ENCODE measurements at places on chromosomes 5 and 9.

DNA sequence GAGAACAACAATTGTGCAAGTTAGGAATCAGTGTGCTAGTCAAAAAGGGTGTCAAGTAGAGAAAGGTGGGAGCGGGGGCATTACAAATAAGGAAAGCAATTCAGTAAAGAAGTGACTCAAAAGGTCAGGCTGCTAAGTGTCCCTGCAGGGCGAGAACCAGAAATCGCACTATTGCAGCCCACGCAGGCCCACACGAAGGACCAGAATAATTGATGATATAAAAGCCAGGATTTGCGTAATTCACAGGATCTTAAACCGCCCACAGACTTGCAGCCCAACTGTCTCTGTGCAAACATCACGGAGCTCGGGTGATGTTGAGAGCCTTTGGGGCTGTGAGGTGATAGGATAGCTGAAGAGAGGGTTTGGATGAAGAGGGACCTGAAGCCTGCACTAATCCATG, 349.0 kb downstream of the BRINP1 start:
- DNase-seq, result no peak

GRCh38 chr9:22117511-22118384, 108.6 kb upstream of the CDKN2B start:
- DNase-seq, result no peak

DNA sequence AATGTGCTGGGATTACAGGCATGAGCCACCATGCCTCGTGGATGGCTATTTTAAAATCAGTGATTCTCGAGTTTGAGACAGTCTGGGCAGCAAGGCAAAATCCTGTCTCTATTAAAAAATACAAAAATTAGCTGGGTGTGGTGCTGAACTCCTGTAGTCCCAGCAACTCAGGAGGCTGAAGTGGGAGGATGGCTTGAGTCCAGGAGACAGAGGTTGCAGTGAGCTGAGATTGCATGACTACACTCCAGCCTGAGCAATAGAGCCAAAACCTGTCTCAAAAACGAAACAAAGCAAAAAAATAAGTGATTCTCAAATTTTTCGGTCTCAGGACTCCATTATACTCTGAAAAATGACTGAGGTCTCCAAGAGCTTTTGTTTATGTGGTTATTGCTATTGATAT, 47.9 kb upstream of the HSPA9 start:
- no peak for DNase-seq

- DNase-seq, result no peak
These were observed 11.4 kb upstream of the DUSP1 start for GRCh38 chr5:172782169-172783039.

DNA sequence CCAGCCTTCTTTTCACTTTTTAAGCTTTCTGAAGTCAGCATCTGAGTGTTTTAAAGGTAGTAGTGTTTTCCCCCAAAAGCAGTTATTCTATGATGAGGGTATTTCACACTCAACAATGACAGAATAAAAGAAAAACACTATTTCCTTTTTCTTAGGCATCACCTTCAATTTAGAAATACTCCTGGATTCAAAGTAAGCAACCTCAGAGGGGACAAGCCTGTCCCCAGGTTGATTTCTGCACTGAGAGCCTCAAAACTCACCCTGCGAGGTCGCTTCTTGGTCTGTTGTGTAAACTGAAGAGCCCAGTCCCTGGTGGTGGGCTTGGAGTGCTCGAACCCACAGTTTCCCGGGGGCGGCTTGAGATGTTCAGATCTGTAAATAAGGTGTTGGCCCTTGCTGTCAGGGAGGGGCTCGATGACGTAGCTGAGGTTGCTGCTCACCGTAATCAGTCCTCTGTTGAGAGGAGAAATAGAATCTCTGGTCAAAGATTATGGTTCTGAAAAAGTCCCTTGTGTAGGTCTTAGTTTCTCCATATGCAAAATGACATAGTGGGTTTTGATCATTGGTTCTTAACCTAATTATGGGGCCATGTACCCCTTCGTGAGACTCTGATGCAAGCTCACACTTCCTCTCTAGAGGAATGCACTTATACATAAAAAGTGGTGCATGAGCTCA, 55.9 kb downstream of the ADAM19 start:
- no peak for DNase-seq

- DNase-seq, result no peak
These were observed 696.5 kb upstream of the CDH9 start for GRCh38 chr5:27734838-27735237.

DNA sequence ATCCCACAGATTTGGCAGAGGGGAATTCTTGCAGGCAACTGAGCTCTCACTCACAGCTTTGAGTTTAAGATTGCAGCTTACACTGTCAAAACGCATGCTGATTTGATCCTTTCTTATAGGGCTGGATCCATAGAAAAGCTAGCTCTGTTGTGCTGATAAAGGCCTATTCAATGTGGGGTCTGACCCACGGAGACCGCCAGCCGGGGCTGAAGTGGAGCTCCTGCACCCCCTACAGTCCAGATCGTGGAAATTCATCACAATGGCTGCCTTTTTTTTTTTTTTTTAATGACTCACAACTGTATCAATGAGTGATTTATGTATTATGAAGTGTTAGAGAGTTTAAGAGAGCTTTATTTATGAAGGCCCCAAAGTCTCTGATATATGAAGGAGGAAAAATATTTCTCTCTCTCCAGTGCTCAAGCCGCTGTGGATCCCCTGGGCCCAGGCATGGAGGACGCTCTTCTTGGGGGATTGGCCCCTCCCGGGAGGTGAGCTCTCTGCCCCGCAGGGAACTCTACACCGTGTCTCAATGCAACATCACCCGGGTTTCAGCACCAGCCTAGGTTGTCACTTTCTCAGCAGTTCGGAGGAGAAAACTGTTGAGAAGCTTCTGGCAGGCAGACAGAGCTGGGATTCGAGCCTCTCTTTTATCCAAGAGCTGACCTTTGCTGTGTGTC, 700.2 kb downstream of the IRX1 start:
- no peak for DNase-seq

DNA sequence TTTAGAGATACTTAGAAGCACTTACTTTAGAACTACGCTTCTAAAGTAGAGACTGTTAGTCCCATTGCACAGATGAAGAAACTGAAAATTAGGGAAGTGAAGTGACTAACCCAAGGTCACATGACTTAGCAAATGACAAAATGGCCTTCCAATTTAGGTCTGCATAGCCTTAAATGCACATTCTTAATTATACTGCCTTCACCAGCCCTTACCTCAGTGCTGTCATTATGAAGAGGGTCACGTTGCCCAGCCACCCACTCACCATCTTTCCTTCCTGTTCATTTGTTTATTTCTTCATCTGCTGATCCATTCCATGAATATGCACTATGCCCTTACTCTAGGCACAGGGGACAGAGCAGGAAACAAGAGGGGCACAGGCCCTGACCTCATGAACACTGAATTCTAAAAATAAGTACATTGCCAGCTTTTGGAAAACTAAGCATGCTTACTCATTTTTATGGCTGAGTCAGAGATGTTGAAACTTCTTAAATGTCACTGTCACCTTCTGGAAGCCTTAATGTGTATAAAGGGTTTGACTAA, 8.6 kb downstream of the HAVCR2 start:
- DNase-seq, result peak; percentile 55

- DNase-seq, result no peak
These were observed 54.0 kb downstream of the FEM1C start for GRCh38 chr5:115490596-115490995.

- no peak for DNase-seq
These were observed 57.9 kb downstream of the TGFBR1 start for GRCh38 chr9:99162759-99163364.

- DNase-seq, result no peak
These were observed 6.2 kb upstream of the DNAJC18 start for GRCh38 chr5:139445325-139446170.

DNA sequence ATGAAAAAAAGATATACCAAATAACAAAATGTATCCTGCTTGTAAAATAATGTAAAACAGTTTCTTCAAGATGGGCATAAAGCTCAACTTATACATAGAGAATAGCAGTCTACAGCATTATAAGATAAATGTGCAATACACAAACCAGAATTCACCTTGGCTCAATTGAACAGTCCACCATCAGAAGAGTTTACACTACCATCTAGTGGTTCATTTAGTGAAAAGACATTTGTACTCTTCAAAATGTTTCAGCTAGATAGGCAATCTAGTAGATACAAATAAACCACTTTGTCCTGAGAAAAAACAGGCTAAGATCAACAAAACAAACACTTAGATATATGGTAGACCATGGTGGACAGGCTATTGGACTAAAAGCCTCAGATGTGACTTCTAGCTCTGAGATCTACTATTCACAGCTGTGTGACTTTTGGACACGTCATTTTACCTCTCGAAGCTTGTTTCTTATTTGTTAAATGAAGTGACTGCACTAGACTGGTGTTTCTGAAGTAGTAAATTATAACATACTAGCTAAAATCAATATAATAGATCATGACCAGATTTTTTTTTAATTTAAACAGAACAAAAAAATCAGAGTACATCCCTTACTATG, 22.1 kb upstream of the TPD52L3 start:
- no peak for DNase-seq

GRCh38 chr9:103757062-103757461, 337.0 kb upstream of the SMC2 start:
- DNase-seq, result no peak

- DNase-seq, result no peak
These were observed 45.4 kb downstream of the MFAP3 start for GRCh38 chr5:154084062-154084639.

DNA sequence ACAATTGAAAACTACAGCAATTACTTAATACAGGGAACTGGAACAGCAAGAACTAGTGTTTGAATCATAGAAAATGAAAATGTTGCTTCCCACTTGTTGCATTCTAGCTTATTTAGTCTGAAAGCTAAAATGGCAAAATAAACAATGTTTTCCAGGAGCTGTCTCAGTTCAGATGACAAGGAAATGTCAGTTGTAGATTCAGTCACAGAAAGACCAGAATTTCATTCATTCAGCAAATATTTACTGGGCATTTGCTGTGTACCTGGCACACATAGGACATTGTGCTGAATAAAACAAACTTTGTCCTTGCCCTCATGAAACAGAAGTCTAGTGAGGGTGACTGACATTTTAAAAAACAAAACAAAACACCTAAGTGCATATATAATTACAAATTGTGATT, 41.5 kb downstream of the GCNT4 start:
- DNase-seq, result no peak

DNA sequence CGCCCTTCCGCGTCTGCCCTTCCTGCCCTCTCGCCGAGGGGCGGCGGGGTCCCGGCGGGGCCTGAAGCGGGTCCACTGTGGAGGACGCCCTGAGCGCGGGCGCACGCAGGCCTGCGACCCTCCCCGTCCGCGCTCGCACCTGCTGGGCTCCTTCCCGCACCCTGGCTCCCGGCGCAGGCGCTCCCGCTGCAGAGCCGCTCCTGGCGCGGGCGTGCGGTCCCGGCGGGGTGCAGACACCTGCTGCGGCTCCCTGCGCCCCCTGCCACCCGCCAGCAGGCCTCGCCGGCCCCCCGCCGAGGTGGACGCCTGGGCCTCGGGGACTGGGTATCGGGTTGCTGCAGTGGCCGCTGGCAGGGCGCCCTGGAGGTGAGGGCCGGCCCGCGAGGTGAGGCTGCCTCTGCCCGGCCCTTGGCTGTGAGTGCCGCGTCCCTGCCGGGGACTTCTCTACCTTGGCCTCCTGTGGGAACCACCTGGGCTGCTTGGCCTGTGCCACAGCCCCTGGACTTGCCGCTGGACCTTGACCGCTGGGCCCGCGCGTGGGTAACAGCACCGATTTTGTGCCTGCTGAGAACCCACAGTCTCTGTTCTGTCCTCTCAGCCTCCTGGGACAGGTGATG, 627 bp downstream of the ARRDC1 start:
- peak; percentile 43 for DNase-seq

- DNase-seq, result no peak
These were observed 32.9 kb downstream of the FEM1C start for GRCh38 chr5:115511632-115512031.

GRCh38 chr5:12419075-12419474, 514.8 kb upstream of the CTNND2 start:
- no peak for DNase-seq

DNA sequence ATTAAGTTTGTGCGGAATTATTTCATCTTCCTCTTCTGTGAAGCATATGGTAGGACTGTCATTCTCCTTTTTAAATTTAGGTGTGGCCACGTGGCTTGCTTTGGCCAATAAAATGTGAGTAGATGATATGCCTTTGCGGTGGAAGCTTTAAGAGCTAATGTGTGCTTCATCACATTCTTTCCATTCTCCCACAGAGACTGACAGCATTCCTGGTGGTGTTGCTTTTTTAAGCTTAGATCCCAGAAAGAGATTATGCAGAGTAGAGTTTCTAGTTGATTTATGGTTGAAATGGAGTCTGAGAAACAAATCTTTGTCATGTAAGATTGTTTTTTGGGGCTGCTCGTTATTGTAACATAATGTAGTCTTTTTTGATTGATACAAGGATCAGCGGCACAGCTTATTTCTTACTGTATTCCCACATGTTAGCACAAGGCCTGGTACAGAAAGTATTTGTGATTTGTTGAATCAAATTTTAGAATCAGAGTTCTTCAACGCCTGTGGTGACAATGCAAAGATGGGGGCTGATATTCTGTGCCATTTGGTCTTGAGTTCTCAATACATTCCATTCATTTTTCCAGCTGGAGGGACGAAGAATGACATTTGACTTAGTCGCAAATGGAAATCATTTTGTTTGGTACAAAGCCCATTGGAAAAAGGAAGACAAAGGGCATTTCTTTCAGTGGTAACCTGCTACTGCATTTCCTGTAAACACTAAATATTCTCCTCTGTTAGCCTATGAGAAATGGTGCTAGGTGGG, 209.9 kb upstream of the VLDLR start:
- DNase-seq, result no peak

- peak; percentile 65 for DNase-seq
These were observed 33.3 kb upstream of the ABCA1 start for GRCh38 chr9:104961238-104961637.

- DNase-seq, result peak; percentile 37
These were observed 240.5 kb downstream of the HSPA4 start for GRCh38 chr5:133292300-133292699.

GRCh38 chr9:130407916-130408663, 36.7 kb upstream of the ASS1 start:
- no peak for DNase-seq

GRCh38 chr5:144142139-144142823, 28.2 kb downstream of the YIPF5 start:
- no peak for DNase-seq

GRCh38 chr5:68141494-68141893, 74.1 kb upstream of the PIK3R1 start:
- DNase-seq, result no peak

DNA sequence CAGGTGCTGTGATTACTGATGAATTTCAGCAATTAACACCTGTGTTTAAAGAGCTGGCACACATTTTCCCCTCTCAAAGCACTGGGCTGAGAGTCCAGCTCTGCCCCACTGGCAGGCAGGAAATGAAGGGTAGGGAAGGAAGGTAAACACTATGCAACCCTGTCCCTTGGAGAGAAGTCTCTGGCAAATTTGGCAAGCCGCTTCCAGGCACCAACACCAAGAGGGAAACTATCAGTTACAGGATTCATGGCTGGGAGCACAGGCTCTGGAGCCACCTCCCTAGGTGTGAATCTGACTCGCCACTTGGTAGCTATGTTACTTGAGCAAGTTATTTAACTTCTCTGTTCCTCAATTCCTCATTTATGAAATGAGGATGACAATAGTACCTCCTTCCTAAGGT, 3.3 kb downstream of the ANKS6 start:
- no peak for DNase-seq

All from stimulated activated naive CD8-positive, alpha-beta T cell treated with anti-CD3 and anti-CD28 coated beads, Interleukin-15, Interleukin-2, amounts not matched to agents 100 U/mL and 50 U/mL, for 24 hours (primary cell).